ENCODE measurements at places on chromosomes 4 and X.
A peak's percentile ranks its signal among the peaks of the same experiment; 100 is the strongest.

DNA sequence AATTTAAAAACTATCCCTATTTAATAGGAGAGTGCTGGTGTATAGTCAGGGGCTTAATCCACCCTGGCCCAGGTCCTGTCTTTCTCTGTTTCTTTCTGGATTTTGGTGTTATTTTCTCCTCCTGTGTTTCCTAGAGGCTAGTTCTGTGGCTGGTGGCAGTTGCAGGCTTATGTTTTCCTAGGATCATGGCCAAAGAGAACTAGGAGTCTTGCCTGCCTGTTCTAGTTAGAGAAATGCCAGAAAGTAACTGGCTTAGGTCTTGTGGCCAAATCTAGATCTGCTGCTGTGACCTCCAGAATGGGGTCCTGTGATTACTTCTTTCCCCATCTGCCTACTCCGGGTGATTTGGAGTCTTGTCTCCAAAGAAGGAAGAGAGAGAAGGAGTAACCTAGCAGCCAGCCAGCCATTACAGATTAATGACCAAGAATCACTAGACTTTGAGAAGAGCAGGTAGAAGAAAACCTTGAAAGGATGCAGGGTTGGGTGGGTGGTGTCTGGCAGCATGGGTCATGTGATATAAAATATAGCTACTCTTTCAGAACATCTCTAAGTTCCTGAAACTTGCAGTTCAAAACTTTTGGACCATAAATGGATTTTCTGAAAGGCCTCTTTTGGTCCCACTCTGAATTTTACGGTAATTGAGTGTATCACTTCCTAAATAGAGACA lies 117.9 kb downstream of the STIM2 start:
- no peak for DNase-seq

GRCh38 chr4:78945651-78946179 lies 6.5 kb upstream of the PAQR3 start:
- no peak for DNase-seq

DNA sequence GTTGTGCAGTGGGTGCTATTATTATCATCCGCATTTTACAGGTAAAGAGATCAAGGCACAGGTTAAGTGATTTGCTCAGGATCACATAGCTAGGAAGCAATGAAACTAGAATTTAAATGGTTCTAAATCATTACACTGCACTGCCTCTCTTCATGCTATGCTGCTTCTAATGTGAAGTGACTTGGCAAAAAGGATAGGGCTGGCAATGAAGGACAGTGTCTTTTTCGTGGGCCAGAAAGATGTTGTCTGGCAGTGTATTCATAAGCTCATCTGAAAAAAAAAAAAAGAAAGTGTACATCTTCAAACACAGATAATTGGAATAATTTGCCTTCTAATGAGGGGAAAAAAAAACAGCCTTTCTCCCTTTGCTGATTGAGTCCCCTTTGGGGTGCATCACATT lies 132.2 kb upstream of the FUNDC1 start:
- DNase-seq, result no peak

DNA sequence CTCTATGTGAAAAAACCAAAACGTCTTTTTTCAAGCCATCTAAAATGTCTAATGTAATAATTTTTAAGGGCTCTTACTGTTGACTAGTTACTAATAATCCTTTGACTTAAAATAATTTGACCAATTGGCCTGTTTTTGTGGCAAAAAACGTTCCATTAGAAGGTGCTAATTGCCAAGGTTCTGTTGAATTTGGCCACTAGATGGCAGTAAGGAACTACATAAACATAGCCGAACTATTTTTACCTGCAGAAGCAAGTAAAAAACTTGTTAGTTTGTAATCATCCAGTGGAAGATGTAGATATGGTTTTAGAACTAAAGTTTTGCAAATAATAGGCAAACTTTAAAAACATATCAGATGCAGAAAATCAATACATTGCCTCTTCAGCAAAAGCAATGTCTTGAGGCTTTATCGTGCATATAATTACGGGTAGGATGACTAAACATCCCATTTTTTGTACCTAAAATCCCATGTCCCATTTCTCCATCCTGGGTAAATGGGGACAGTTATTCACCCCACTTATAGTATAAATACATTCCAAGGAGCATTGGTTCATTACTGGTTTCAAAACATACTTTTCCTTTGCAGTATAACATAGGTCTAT lies 57.6 kb downstream of the PROM1 start:
- no peak for DNase-seq

- no peak for DNase-seq
Measured at GRCh38 chr4:10082459-10083272, 33.9 kb downstream of the WDR1 start.

GRCh38 chrX:68867458-68868112 lies 38.8 kb downstream of the EFNB1 start:
- DNase-seq, result no peak

DNA sequence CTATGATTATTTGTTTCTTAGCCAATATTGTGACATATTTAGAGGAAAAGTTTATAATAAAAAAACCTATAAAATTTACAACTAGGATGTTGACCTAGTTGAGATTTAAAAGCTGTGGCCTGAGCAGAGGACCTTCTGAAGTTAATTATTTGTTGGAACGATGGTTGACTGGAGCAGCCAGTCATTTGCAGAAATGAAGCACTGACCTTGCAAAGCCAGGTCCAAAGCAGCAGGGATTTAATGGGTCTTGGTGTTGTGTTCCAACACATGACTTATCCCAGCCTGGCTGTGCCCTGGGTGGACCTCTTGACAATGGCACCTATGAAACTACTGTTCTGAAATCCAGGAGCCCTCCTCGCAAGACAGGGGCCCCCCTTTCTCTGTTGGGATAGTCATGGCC lies 235.2 kb downstream of the FRAS1 start:
- no peak for DNase-seq

DNA sequence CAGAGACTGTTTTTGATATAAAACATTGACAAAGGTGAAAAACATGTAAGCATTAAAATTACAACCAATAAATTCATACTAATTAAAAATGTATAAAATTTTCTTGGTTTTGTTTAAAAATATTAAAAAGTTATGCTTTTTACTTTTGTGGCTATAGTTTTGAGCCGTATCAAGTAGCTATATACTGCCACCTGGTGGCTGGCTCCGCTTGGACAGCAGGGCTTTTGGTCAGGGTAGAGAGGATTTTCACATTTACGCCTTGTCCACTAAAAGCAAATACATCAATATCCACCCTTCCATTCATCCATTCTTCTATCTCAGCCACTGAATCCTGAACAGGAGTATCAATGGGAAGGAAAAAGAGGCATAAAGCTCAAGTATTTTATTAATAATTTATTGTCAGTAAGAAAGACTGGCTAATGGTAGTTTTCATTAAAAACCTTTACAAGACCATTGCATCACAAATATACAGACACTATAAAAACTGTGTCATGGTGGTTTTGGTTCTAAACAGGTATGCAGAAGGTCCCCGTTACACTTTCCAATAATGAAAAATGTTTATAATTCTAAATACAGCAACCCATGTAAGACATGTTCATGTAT lies 32.1 kb upstream of the MTNR1A start:
- peak; percentile 17 for DNase-seq

DNA sequence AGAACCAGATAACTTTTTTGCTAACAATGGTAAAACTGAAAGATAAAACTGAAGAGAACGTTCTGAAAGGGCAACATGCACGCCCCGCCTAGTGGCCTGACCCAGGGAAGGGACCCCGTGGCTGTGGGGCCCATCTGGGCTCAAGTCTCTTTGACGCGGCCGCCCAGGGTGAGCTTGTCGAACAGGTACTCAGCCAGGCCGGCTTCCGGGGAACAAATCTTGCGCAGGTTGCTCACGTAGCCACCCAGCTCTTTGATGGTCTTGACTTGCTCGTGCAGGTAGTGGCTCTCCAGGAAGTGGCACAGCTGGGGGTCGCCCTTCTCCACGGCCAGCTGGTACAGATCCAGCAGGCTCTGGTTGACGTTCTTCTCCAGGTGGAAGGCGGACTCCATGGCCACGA lies 579 bp downstream of the FTHL17 start:
- no peak for DNase-seq

DNA sequence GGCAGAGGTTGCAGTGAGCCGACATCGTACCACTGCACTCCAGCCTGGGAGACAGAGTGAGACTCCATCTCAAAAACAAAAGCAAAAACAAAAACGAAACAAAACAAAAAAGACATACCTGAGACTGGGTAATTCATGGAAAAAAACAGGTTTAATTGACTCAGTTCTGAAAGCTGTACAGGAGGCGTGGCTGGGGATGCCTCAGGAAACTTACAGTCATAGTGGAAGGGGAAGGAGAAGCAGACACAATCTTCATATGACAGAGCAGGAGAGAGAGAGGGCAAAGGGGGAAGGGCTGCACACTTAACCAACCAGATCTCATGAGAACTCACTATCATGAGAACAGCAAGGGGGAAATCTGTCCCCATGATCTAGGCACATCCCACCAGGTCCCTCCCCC lies 229.5 kb downstream of the STK32B start:
- DNase-seq, result no peak

DNA sequence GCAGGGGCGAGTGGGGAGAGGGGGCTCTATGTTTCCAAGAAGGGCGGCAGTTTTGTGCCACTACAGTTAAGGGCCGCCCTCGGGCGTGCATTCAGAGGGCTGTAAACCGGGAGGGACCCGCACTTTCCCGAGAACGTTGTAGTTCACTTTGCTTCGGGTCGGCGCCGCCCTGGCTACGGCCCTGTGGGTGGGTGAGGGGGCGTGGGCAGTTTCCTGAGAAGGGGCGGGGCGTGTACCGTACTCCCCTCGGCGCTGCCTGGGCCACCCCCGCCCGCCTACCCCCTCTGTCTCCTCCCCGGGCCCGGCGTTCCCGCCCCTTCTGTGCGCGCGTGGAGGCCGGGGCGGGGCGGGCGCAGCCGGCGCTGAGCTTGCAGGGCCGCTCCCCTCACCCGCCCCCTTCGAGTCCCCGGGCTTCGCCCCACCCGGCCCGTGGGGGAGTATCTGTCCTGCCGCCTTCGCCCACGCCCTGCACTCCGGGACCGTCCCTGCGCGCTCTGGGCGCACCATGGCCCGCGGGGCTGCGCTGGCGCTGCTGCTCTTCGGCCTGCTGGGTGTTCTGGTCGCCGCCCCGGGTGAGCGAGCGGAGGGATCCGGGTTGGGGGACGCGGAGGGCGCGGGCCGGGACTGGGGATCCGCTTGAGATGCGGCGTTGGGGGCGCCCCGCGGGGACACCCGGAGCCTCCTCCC lies at the start of gene CD99:
Gene CD99, plus strand, starts transcription at position 440 of the 687 bp plus-strand sequence. Its CDS starts 66 bp downstream, at position 506.
- no peak for DNase-seq

- DNase-seq, result peak; percentile 44
Measured at GRCh38 chr4:38664706-38665401, 855 bp downstream of the KLF3 start.

DNA sequence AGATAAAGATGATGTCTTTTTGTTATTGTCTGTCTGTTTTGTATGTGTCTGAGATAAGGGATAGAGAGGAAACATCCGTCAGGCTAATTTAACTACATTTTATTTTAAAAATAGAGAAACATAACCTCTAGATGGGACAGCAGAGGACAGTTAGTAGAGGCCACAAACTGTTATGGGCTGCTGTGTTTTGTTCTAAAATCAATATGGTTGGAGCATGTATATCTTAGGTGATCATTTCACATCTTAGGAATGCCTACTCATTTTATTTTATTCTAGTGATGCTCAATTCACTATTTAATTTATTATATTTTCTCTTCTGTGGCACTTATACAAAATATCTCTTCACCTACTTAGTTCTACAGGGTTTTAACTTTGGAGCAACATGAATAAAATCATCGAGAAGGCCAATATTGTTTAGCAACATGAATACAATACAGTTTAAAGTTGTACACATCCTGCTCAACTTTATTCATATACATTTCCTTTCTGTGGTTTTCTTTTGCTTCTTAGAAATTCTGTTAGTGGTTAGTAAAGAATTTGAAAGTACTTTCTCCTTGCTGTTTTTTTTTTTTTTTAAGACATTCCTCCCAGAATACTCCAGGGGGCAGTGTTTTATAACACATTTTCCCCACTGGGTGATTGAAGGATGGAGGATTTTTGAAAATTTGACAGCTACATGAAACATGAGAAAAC lies 392.9 kb downstream of the UNC5C start:
- DNase-seq, result peak; percentile 48

GRCh38 chr4:96407738-96408463 lies 568.0 kb downstream of the PDHA2 start:
- no peak for DNase-seq

DNA sequence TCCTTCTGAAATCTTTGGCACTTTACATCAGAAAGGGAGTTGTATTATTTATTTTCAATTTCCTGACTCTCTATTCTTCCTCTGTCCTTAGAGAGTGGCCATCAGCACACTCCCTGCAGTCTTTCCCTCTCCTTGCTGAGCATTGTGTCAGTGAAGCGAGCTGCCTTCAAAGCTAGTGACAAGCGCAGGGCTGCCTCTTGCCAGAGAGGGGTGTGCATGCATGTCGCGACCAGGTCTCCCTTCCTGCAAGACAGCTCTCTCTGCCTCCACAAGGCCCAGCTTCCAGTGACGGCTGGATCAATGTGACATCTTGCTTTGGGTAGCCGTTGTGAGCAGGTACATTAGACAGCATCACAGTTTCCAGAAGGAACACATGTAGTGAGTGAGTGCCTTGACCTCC lies 810.9 kb upstream of the TENM3 start:
- no peak for DNase-seq

DNA sequence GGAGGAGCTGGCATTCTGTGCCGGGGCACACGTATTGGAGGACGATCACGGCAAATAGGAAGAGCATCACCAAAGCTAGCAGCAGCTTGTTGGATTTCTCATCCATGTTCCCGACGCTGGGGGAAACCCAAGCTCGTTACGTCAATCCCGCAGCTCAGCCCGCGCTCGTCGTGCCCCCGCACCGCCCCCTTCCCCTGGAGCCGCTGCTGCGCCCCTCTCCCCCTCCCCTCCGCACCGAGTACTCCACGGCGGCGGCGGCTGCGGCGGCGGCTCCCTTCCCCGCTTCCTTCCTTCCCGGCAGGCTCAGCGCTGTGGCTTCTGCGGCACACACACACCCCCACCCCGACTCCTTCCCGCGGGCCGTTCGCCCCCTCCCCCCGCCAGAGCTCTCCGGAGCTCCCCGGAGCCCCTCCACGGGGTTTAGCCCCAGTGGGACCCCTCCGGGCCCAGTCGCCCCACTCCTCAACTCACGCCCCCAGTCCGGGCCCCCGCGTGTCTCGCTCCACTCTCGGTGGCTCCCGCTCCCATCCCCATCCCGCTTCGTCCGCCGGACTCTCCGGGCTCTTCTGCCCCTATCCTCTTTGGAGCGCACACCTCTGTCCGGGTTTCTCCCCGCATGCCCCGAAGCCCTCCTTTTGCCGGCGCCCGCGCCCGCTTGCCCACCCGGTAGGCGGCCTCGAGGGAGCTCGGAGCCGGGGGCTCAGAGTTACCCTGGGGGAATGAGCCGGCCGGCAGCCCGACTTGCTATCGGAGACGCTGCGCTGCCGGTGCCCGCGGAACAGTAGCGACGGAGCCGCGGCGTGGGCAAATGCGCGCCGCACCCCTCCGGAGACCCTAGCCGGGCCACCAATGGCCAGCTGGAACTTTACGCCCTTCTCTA lies 978 bp downstream of the HS6ST2 start:
- no peak for DNase-seq

GRCh38 chr4:48853604-48854394 lies 22.9 kb downstream of the OCIAD1 start:
- DNase-seq, result no peak

DNA sequence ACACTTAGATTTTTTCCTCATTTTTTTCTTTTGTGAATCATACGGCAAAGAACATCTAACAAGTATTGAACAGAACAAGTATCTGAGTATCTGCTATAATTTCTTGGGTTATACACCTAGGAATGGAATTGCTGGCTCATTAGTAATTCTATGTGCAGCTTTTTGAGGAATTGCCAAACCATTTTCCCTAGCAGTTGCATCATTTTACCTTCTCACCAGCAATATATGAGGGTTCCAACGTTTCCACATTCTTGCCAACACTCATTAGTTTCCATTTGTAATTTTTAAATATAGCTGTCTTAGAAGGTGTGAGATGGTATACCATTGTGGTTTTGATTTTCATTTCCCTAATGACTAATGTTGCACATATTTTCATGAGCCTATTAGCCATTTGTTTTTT lies 41.1 kb upstream of the DCAF8L1 start:
- DNase-seq, result no peak
